Activated CD4-positive, alpha-beta T cell treated with anti-CD3 and anti-CD28 coated beads for 1 hour (primary cell): ENCODE measurements at places on chromosomes 1 and 21.

DNA sequence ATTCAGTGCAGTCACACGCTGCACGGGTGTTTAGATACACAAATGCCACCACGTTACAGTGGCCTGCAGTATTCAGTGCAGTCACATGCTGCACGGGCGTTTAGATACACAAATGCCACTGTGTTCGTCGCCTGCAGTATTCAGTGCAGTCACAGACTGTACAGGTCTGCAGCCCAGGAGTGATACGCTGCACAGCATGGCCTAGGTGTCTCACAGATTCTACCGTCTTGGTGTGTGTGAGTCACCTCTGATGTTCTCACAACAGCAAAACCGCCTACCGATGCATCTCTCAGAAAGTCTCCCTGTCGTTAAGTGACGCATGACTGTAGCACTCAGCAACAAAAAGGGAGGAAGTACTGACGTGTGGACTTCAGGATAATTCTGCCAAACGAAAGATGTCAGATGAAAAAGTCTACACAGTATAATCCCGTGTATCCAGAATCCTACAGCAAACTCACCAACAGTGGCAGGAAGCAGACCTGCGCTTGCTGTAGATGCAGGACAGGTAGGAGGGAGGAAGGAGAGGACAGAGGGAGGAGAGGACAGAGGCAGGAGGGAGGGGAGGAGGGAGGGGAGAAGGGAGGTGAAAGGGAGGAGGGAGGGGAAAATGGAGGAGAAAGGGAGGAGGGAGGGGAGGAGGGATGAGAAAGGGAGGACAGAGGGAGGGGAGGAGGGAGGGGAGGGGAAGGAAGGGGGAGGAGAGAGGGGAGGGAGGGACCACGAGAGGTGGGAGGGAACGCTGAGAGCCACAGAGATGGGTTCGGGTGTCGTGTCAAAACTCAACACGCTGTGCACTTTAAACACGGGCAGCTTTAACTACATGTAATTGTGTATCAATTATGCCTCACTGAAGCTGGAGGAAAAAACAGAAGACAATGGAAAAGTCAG is 36.3 kb upstream of the PCBP3 start:
- DNase-seq = peak; percentile 50

GRCh38 chr1:147247656-147248238 is 5.3 kb downstream of the CHD1L start:
- DNase-seq = no peak

DNA sequence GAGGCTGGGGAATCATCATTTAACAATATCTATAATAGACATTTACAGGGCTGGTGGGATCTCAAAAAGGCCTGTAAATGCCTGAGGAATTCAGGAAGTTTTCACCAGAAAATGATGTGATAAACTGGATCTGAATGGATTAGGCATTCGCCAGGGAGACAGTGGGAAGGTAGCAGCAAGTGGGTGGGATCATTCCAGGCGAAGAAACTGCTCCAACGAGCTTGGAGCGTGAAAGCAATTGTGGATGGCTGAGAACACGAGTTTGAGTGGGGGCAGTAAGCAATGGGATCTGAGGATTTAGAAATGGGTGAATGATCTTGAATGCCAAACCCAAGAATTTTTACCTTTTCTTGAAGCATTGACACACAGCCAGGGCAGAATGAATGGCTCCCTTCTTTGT is 8.9 kb upstream of the NDUFS5 start:
- DNase-seq = no peak

- DNase-seq = no peak
Observed at GRCh38 chr1:4517186-4517954, 137.0 kb upstream of the AJAP1 start.

DNA sequence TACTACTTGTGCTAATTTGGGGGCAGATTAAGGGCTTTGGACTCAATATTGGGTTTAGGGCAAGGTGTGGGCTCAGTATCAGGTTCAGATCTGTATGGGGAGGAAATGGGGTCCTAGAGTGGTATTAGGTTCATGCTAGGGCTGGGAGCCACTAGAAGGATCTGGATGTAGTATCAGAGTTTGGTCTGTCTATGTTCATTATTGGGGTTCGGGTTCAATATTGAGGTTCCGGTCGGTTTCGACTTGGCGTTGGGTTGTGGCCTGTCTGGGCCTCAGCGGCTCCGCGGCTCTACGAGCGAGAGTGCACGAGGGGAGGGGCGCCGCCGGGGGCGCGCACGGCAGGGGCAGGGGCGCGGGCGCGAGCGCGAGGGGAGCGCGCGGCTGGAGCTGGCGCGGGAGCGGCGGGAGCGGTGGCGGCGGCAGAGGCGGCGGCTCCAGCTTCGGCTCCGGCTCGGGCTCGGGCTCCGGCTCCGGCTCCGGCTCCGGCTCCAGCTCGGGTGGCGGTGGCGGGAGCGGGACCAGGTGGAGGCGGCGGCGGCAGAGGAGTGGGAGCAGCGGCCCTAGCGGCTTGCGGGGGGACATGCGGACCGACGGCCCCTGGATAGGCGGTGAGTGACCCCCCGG is at the start of gene PTPRF:
PTPRF (plus strand) TSS at position 401 of the 624 bp plus-strand sequence. CDS start 14,193 bp downstream, outside the sequence.
- no peak for DNase-seq

DNA sequence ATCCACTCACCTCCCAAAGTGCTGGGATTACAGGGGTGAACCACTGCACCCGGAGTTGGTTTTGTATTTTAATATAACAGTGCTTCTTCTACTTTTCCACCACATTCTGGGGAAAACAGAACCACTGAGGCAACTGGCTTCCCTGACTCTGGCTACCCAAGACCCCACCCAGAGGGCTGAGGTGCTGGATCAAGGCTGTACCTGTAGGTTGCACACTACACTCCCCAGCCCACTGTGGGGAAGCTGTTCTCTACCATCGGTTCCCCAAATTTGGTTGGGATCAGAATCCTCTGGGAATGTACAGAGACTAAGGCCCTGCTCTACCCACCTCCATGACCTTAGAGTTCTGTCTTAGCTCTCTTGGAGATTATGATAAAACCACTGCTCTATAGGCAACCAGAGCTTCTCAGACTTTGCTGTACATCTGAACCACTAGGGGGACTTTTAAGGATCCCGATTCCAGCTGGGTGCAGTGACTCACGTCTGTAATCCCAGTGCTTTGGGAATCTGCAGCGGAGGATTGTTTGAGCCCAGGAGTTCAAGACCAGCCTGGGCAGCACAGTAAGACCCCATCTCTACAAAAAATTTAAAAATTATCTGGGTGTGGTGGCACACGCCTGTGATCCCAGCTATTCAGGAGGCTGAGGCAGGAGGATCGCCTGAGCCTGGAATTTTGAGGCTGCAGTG is 51.6 kb downstream of the GNG4 start:
- DNase-seq = no peak

- no peak for DNase-seq
Observed at GRCh38 chr1:245168086-245168485, 13.3 kb downstream of the KIF26B start.

DNA sequence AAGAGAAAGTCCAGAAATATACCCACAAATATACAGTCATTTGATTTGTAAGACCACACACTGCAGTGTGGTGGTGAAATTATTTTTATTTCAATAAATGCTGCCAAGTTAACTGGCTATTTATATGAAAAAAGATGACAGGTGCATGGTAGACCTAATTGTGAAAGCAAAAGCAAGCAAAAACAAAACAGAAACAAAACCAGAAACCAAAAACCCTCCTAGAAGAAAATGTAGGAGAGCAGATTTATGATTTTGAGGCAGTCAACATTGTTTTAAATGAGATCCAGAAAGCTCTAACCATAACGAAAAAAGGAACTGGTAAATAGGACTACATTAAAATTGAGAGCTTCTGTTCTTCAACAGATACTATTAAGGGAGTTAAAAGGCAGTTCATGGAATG is 303.6 kb downstream of the PRDM2 start:
- DNase-seq = no peak

GRCh38 chr21:22280851-22281250 is 1282.6 kb downstream of the NCAM2 start:
- no peak for DNase-seq

- DNase-seq = no peak
Observed at GRCh38 chr1:11499601-11500331, 20.8 kb downstream of the DISP3 start.

DNA sequence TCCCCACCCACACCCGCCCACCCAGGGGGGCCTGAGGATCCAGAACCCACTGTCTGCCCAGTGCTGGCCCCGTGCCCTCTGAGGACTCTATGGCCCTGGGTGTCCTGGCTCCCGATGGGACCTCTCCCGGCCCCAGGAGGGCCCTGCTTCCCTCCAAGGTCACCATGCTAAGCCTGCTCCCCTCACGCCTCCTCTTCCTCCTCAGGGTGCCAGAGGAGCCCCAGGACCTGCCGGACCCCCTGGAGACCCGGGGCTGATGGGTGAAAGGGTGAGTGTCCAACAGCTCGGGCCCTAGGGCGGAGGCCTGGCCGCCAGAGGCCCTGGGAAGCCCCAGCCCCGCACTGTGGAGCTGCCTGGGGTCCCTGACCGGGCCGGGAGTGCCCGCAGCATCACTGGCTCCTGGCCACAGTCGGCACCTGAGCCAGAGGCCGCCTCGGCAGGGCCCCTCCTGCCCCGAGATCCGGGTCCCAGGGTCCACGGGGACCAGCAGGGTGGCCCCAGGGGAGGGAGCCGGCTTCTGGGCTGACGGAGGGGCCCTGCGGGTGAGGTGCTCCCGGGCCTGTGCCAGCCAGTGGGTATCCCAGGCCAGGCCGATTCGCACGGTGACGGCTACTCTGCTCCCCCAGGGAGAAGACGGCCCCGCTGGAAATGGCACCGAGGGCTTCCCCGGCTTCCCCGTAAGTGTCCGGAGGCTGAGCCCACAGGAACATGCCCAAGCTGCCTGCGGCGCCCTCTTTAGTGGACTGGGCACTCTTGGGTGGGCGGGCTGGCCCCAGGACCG is 16.1 kb downstream of the COL6A1 start:
- DNase-seq = peak; percentile 2

- no peak for DNase-seq
Observed at GRCh38 chr1:200751717-200752116, 13.0 kb downstream of the CAMSAP2 start.

GRCh38 chr1:102842606-102843005 is 265.7 kb downstream of the COL11A1 start:
- DNase-seq = no peak
